ENCODE measurements at places on chromosomes 7 and 10.

- DNase-seq, result peak; percentile 9
Measured at GRCh38 chr7:64877714-64878610, 25.1 kb upstream of the ZNF273 start.

DNA sequence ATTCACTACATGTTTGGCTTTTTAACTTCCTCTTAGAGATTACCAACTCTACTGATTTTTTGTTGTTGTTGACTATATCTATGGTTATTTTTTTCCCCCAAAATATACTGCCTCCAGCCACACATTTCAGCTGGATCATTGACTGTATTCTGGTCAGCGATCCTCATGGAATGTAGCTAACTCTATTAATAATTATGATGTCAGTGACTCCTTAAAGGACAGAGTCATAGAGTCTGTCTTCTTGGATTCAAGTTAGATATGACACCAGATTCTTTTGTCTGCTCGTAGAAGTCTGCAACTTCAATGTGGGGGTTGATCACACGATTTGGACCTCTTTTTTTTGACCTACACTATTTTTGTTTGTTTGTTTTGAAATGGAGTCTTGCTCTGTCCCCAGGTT is 33.2 kb downstream of the UBN2 start:
- DNase-seq, result no peak

DNA sequence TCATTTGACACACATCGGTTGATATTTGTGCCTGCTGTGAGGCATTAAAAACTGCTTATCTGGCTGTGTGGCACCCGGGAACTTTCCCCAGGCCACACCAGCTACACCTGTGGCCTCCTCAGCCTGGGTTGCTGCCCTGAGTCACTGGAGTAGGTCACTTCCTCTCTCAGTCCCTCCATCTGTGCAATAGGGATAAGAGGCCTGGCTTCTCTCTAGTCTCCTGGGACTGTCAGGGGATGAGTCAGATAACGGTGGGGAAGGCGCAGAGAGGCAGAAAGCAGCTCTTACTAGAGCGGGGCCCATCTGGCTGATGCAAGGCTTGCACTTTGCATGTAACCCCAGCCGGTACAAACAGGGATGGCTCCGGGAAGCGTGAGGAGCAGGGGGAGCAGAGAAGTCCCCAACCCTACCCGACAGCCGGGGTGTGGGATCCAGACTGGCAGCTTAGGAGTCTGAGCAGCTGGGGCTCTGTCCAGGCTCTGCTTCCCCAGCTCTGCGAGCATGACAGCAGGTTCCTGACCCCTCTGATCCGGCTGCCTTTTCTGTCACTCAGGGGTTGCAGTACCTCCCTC is 34.0 kb downstream of the DNAJB12 start:
- peak; percentile 76 for DNase-seq

DNA sequence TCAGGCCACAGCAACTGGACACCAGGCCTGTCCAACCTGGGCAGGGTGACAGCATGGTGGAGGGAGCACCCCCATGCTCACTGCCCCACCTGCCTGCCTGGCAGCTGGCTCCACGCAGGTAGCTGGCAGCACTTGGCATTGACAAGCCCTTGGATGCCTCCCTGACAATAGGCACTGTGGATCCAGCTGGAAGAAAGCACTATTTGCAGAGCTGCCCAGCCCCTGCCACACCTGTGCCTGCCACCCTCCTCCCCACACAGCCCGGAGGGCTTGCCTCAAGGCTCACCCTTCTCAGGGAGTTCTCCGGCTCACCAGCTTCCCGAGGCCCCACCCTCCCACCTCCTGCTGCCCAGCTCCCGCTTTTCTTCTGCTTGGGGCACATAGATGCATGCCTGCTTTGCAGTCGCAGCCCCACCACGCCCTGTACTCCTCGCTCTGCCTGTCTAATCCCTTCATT is 160.1 kb downstream of the NEURL1 start:
- DNase-seq, result no peak

GRCh38 chr7:44678471-44679179 is 70.0 kb upstream of the ZMIZ2 start:
- no peak for DNase-seq

GRCh38 chr7:69889976-69890351 is 291.7 kb downstream of the AUTS2 start:
- no peak for DNase-seq

DNA sequence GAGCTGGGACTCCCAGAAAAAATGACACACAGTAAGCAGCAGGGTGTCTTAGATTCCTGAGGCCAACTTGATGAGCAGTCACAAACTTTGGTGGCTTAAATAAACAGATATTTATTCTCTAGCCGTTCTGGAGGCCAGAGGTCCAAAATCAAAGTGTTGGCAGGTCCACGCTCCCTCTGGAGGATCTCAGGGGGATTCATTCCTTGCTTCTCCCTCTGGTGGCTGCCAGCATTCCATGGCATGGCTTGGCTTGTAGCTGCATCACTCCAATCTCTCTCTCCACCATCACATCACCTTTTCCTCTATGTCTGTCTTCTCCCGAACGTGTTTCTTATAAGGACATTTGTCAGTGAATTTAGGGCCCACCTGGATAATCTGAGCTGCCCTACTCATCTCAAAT is 98.4 kb downstream of the OSBPL3 start:
- no peak for DNase-seq

- DNase-seq, result no peak
Measured at GRCh38 chr10:58574058-58574457, 61.4 kb downstream of the BICC1 start.

DNA sequence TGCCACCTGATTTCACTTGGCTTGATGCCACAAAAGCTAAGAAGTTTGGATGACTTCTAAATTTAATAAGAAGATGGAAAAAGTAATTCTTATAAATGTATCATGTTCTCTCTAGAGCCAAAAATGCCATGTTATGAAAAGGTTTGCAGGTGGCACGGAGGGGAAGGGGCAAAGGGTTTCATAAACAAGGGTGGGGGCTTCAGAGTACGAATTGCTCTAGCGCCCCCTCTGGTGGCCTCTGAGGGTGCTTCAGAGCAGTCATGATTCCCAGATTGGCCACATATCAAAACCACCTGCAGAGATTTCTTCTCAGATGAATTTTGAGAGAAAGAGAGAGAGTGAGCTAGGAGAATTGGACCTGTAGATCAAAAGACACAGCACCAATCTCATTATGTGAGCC is 208.6 kb upstream of the YAE1 start:
- DNase-seq, result no peak

DNA sequence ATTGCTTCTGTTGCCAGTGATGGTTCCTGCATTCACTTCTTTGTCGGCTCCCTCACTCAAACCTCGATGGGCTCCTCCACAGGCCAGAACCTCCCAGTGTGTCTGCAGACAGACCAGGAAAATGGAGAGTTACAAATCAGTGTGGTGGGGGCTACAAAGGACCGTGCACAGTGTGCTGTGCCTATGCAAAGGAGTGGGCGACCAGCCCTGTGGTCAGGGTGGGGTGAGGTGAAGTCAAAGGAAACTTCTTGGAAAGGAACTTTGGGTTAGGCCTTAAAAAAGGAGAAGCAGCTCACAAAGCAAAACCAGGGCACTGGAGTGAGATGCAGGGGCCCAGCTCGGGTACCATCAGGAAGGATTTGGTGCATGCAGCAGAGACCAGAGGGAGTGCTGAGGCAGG is 304.3 kb upstream of the ZMIZ1 start:
- DNase-seq, result no peak

DNA sequence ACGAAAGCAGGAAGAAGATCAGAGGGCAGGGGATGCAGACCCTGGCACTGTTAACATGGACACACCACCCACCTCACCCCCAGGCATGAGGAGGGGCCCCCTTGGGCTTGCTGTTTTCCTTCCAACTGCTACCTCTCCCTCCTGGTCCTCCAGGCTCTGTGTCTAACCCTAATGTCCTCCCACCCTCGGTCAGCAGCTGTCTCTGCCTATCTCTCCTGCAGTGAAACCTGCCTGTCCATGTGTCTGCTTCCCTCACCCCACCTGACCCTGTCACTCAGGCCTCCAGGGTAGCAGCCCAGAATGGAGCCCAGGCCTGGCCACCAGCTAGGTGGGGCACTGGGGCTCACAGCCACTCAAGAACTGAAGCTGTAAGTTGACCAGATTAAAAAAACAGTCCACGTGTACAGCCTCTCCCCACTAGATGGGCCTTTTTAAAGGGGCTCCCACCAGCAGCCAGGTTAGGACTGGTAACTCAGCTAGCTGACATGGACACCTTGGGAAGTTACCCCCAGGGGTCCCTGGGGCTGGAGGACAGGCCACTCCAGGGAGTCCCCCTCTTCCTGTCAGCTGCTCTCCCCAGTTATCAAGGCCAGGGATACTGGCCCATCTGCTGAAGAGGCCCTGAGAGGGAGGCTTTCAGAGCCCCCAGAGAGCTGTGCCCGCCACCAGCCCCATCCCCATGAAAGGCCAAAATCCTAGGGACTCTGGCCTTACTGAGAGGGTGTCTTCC is 1.5 kb downstream of the SMARCD3 start:
- no peak for DNase-seq

DNA sequence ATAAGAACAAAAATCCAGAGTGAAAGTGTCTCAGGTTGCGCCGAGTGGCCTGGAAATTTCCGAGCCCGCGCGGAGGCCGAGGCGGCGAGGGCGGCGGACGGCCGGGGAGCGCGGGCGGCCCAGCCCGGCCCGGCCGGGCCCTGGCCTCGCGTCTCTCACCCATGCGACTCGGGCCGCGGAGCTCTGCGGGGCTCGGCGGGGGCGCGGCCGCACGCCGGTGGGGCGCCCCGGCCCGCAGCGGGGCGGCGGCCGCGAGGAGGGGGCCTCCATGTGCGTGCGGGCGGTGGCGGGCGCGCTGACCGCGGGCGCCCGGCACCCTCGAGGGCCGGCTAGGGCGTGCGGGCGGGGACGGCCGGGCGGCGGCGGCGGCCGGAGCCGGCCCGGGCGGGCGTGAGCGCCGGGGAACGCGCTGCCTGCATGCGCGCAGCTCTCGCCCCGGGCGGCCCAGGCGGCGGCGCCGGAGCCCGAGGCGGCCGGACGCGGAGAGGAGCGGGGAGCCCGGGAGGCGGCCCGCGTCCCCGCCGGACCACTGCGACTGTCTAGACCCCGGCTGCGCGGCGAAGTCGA is 302 bp upstream of the EN2 start:
- no peak for DNase-seq
